ENCODE measurements at places on chromosomes 11 and 22.
A peak's percentile ranks its signal among the peaks of the same experiment; 100 is the strongest.

DNA sequence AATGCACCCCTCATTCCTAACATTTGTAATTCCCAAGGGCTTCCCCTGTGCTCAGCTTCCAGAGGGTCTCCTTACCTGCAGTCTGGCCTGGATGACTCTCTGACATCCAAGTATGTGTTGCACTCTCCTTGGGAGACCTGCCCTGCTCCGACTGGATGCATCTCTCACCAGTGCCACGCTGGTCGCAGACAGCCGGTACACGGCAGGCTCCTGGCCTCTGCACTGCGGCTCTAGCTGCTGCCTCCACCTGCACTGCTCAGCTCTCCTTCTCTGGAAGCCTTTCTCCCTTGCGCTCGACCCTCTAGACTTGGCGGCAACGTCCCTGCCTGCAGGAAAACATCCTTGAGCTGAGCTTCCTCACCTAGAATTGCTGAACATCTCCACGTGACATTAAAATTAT is 685.9 kb downstream of the BRD1 start:
- no peak for DNase-seq

GRCh38 chr11:125082611-125083311 is 19.7 kb downstream of the SLC37A2 start:
- DNase-seq: no peak

DNA sequence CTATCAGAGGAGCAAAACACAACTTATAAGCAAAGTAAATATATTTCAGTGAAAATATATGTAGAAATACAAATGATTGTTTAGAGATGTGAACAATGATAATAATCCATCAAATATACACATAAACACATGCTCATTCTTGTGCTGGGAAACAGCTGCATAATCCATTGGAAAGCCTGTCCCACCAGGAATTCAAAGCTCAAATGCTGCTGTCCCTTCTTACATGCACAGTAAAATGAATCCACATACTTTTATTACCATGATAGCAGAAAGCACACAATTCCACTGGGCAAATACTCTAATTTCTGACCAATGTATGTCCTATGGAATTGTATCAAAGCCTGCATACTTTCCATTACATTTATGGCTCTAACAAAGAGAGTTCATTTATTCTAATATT is 44.5 kb downstream of the SOX6 start:
- no peak for DNase-seq

DNA sequence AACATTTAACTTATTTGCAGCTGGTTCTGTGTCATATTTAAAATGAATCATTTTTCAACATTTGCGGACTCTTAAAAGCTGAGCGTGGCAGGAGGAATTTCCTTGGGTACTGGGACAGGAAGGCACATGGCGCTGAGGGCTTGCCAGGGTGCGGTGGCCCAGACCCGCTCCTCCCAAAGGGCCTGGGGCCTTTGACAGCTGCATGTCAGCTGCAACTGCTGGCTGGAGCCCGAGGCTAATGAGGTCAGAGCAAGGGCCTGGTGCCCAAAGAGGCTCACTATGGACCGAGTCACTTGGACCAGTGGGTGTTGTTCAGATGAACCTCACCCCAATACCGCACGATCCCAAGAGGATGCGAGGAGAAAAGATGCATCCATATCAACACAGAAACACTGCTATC is 326.9 kb downstream of the CTTN start:
- DNase-seq: no peak

- no peak for DNase-seq
These were observed 22.3 kb upstream of the CHRM4 start for GRCh38 chr11:46413760-46414465.

DNA sequence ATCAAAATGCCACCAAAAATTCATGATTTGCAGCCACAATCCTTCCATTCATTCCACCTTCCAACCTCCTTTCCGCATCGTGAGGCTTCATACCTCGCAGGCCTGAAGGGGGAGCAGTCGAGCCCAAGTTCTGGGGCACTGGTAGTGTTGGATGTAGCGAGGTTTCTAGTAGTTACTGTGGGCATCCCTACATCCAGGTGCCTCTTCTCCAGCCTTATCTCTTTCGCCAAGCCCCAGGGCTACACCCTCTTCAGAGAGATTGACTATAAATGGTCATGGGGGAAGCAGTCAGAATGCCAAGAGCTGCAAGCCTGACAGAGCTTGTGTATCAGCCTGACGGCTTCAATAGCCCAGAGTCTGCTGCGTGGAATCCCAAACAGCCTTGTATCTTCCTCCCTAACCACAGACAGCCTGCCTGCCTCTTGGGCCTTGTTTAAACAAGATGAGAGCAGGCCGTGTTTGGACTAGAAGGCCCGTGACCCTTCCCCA is 28.9 kb downstream of the CLMP start:
- DNase-seq: no peak

GRCh38 chr11:60765355-60765754 is 8.7 kb downstream of the MS4A15 start:
- DNase-seq: no peak

- DNase-seq: no peak
These were observed 136.2 kb upstream of the NTM start for GRCh38 chr11:131234221-131234620.

DNA sequence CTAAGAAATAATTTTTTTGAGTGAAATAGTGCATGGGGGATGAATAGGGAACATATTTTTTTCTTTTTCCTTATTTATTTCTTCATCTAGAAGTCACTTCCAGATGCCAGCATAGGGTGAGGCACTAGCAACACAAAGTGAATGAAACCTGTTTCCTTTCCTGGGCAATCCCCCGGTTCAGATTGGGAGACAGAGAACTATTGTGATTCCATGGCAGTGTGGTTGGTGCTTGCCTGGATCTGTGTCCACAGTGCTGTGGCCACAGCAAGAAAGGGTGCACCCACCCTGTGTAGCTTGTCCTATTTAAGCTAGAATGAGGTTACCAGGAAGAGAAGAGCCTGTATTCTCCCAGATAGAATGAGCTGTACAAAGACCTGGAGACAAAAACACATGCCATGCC is 57.6 kb downstream of the SLC5A1 start:
- no peak for DNase-seq

DNA sequence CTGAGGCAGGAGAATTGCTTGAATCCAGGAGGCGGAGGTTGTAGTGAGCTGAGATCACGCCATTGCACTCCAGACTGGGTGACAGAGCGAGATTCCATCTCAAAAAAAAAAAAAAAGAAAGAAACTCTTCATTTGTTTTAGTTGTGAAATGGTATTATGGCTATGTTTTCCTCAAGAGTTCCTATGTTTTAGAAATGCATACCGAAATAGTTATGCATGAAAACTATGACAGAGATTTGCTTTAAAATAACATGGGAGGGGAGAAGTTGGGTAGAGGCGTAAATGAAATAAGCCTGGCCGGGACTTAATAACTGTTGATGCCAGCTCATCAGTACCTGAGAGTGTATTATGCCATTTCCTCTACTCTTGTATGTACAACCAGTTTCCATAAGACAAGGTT is 48.3 kb downstream of the FEZ1 start:
- DNase-seq: no peak

GRCh38 chr11:33315822-33316221 is 58.6 kb downstream of the HIPK3 start:
- DNase-seq: no peak

DNA sequence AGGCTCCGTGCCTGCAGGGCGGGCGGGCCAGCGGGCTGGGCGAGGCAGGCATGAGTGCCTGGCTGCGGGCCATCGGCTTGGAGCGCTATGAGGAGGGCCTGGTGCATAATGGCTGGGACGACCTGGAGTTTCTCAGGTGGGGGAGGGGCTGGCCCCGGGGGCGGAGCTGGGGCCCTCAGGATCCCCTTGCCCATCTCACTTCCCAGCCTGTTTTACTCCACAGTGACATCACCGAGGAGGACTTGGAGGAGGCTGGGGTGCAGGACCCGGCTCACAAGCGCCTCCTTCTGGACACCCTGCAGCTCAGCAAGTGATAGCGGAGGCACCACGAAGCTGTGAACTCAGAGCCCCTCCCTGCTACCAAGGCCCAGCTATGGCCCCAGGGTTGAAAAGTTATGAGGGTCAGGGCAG is 5.9 kb downstream of the PHOX2A start:
- DNase-seq: no peak

DNA sequence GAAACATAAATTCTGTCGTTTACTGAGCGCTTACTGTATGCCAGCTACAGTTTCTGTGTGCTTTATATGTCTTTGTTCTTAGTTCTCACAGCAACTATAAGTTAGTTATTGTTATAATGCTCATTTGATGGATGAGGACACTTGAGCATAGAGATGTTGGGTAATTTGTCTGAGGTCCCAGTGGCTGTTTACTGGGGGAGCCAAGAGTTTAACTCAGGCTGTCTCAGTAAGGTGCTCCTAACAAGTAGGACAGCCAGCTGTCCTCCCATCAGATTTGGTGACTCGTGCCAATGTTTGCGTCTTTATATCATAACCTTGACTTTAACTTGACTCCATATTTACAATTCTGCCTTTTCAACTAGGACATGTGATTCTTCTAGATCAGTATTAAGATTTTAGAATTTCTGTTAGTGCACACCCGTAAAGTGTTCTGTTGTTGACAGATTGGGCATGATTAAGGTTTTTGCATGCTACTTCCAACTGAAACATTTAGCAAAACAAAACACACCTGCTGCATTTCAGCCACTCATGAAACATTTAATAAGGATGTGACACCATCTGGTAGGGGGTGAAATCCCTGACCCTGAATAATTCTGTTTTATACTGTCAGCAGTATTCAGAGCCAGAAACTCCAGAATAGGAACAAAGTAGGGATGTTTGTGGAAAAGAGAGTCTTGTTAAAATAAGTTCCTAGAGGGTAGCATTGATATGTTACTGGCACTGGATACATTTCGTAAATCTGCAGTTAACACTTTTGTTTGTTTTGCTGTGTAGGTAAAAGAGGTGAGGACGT is 1.9 kb downstream of the REXO2 start:
- DNase-seq: no peak

DNA sequence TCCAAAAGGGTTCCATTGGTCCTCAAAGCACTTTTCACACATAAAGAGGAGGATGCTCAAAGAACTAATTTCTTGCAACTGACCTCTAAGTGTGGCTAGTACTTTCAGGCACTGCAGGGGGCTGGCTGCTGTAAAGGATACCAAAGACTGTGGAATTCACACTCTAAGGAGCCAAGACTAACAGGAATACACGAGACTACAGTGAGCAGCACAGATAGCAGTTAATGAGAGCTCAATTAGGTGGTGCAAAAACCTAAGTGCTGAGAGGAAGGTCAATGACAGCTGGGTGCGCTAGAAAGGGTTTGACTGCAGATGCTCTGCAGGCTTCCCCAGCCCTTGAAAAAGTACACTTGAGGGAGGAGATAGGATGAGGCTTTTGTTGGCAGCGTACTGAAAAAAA is 124.3 kb upstream of the NTM start:
- no peak for DNase-seq

- peak; percentile 76 for DNase-seq
These were observed 13.2 kb upstream of the HDHD5 start for GRCh38 chr22:17172029-17172833.

GRCh38 chr11:8656291-8656690 is 26.2 kb downstream of the TRIM66 start:
- DNase-seq: no peak

DNA sequence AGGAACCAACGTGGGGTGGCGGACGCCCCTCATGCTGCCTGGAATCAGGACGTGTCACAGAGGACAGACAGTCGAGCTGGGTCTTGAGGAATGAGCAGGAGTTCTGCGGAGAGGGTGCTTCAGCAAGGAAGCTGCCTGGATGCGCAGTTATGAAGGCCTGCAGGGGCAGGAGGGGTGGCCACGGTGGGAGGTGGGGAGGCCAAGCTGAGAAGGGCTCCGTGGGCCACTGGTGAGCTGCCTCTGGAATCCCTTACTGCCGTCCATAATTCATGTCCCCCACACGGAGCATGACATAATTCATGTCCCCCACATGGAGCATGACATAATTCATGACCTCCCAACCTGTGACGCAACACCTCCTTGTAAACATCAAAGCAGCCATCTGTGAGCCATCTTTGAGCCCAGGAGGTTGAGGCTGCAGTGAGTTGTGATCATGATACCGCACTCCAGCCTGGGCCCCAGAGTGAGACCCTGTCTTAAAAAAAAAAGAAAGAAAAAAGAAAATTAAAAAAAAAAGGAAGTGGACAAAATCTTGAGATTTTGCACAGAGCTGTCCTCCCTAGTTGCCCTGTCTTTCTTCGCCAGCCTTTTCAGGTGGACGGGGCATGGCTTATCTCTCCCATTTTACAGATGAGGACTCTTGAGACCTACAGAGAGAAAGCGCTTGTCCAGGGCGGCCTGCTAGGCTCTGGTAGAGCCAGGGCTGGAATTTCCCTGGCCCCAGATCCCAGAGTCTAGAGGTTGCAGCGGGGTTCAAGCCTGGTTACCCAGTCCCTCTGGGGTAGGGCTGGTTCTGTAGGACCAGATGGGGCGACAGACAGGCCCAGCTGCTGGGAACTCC is 24.3 kb upstream of the PICK1 start:
- no peak for DNase-seq

DNA sequence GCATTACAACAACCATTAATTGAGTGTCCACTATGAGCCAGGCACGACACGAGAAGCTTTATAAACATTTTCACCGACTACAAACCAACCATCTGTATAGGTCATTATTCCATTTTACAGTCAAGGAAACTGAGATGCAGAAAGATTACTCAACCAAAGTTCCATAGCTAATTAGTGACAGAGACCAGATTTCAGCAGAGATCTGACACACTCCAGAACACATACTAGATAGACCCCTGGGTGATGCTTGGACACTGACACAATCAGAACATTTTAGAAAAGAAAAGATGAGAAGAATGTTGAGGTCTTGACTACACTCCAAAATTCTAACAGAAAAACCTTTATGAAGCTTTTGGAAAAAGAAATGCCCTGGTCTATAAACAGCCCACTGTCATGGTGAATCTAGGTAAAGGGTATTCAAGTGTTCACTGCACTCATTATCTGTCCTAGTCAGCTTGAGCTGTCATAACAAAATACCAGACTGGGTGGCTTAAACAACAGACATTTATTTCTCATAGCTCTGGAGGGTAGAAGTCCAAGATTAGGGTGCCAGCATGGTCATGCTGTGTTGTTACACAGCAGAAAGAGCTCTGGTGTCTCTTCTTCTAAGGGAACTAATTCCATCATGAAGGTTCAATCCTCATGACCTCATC is 89.0 kb downstream of the RELT start:
- no peak for DNase-seq

DNA sequence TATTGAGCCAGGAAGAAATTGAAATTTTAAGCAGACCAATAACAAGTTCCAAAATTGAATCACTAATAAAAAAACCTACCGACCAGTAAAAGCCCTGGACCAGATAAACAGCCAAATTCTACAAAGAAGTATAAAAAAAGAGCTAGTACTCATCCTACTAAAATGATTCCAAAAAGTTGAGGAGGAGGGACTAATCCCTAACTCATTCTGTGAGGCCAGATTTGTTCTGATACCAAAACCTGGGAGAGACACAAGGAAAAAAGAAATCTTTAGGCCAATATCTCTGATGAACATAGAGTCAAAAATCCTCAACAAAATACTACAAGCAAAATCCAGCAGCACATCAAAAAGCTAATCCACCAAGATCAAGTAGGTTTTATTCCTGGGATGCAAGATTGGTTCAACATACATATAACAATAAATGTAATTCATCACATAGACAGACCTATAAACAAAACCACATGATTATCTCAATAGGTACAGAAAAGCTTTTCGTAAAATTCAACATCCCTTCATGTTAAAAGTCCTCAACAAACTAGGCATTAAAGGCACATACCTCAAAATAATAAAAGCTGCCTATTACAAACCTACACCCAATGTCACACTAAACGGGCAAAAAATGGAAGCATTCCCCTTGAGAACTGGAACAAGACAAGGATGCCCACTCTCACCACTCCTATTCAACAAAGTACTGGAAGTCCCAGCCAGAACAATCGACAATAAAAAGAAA is 13.1 kb downstream of the OR52A5 start:
- DNase-seq: no peak

Data from right forelimb (tissue), 1 donor.